ENCODE measurements at places on chromosomes 5 and 9.

GRCh38 chr9:91782708-91783214 is 167.3 kb downstream of the ROR2 start:
- DNase-seq = no peak

GRCh38 chr5:96655506-96655905 is 6.7 kb upstream of the CAST start:
- no peak for DNase-seq

- no peak for DNase-seq
These were observed 21.5 kb upstream of the RALGPS1 start for GRCh38 chr9:126893079-126893478.

DNA sequence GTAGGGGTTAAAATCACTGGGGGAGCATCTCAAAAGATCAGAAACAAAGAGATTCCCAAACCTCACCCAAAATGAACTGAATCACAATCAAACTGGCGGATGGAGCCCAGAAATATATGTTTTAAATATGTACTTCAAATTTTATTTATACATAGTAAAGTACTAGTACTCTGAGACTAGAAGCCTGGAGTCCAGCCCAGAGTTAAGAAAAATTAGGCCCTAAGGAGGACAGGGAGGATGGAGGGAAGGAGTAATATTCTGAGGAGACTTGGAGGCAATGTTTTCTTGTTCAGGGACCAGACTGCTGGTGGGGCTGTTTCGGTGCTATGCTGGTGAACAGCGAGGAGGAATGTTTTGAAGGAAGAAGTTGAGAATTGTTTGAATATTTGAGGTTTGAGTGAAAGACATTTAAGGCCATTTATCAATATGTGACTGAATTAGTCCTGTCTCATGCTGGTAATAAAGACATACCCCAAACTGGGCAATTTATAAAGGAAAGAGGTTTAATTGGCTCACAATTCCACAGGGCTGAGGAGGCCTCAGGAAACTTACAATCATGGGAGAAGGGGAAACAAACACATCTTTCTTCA is 552.4 kb upstream of the DAB2 start:
- DNase-seq = no peak

- no peak for DNase-seq
These were observed 4.0 kb downstream of the PAPPA start for GRCh38 chr9:116157436-116158138.

GRCh38 chr9:1653282-1653681 is 361.9 kb upstream of the SMARCA2 start:
- no peak for DNase-seq

- no peak for DNase-seq
These were observed 229.5 kb downstream of the AP3B1 start for GRCh38 chr5:78064941-78065472.

- DNase-seq = no peak
These were observed 59.4 kb downstream of the MINAR2 start for GRCh38 chr5:129807162-129807814.

- no peak for DNase-seq
These were observed 29.3 kb upstream of the NR3C1 start for GRCh38 chr5:143432658-143433239.

DNA sequence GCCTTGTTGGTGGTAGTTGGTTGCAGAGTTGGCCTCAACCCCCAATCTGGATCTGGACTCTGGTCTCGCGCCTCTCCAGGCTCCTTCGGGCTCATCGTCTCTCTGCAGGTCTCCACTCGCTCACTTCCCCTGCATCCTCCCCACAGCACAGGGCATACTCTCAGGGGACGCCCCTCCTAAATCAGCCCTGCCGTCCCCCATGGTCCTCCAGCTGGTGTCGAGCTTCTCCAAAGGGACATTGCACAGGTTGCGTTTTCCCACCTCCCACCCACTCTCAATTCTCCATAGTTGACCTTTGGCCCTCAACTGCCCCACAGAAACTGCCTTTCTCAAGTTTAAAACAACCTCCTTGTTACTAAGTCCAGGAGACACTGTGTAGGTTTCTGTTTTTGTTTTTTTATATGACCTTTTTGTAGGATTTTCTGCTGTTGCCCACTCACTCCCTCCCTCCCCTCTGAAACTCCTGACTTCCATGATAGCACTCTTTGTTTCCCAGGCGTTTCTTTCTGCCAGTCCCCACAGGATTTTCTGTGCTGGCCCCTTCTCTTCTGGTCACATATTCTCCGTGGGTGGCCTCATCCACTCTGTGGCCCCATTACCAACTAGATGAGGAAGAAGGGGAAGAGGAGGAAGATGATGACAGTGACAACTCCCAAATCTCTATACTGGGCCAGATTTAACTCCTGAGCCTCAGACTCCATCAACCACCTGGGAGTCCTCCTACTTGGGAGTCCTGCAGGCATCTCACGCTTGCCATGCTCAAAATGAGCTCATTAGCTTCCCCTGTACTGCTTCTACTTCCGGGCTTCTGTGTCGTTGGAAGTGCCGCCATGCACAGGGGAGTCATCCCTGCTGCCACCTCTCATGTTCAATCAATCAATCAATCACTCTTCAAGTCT is 50.3 kb downstream of the ALG2 start:
- DNase-seq = no peak

DNA sequence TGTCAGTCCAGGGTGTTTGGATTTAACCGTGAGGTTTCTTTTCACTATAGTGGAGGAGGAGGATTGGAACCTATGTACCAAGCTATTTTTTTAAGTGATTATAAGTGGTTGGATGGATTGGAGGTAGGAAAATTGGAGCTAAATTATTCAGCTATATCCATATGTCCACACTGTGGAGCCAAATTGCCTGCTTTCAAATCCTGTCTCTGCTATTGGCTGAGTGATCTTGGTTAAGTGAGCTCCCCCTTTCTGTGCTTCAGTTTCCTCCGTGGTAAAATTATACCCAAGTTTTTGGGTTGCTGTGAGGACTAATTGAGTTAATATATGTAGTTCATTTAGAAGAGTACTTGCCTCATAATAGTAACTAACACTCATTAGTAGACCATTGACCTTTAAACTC is 2.5 kb downstream of the CENPP start:
- no peak for DNase-seq

DNA sequence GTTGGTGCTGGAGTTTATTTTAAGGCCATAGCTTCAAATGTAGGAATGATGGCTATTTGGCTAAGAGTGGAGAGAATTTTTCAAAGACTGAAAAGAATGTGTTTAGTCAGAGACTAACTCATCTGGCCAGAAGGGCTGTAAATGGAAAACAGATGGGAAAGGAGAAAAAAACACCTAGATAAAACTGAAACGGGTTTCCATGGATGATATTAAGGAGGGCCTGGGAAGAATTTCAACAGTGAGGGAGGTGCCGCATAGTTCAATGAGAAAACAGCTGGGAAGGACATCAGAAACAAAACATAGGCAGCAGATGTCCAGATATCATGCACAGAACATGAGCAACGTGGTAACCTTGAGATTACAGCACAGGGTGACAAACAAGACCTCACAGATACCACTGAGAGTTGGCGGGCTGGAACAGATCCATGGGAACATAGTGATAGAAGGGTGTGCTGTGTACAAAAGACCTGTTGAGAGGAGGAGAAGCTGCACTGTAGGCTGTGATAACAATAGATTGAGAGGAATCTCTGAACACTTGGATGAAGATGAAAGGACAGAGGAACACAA is 31.2 kb upstream of the RAD23B start:
- no peak for DNase-seq

DNA sequence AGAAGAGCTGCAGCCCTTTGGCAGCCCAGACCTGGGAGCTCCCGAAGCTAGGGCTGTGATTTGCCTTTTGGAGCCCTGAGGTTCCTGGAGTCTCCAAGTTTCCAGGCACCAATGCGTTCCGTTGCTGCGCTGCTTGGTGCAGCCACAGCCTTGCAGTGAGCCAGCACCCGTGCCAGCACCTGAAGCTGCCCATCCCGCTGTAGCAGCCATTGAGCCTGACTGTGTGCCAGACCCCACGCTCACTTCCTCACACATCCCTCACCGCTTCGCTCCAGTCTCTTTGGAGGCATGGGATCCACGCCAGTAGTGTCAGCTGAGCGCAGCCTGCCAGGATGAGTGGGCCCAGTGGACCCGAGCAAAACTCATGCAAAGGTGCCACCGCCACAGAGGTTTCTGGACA is 22.5 kb upstream of the C9orf72 start:
- DNase-seq = no peak

DNA sequence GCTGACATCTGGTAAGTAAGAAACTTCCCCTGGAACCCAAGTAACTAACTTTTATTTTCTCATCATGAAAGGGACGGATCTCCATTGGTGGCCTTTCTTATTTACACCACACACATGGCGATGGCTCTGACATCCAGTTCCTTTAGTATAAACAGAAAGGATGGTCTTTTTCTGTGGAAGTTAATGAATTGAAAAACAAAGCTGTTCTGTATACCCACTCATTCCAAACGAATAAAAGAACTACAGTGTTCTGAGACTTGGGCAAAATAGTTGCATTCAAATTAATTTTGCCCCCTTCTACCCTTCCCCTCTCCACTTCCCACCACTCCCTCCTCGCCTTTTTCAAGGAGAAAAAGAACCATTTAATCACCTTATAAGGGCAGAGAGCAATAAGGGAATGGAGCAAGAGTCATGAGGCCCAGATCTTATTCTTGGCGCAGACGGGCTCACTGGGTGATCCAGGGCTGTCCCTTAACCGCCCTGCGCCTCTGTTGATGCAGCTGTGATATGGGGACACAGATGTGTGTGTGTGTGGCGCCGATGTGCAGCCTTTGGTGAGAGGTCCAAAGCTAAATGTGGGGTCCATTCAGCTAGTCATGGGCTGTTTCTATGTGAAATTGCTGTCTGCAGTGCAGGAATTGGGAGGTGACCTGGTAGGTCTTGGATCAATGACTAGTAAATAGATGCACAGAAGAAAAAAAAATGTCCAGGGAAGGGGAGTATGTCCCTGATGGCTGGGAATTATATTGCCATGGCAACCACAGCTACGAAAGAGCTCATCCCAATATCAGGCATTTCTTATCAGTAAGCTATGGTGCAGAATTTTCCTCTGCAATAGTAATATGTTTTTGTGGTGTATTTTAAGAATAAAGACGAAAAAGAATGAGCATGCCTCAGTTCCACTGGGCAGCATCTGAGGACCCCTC is 141.5 kb upstream of the ERCC6L2 start:
- DNase-seq = no peak

DNA sequence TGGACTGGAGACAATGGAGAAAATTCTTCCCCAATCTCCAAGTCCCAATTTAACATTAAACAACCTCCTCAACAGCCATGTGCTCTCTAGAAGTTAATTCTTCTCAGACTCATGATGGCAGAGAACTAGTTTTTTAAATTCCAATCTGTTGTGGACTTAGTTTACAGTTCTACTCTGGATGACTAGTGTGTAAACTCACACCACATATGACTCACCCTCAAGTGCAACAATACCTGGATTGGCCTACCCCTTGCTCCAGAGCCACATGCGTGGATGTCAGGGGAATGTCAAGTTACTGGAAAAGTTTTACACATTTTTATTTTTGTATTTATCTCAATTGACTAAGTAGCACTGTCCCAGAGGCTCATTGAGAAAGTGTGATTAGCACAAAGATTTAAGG is 136.0 kb upstream of the EFNA5 start:
- no peak for DNase-seq

- DNase-seq = no peak
These were observed 706.7 kb upstream of the PTPRD start for GRCh38 chr9:11319538-11319937.

GRCh38 chr9:114366334-114367128 is 21.3 kb downstream of the AKNA start:
- no peak for DNase-seq

- no peak for DNase-seq
These were observed 287.0 kb downstream of the GAS1 start for GRCh38 chr9:86660146-86660943.

GRCh38 chr9:99787556-99787955 is 34.1 kb upstream of the NR4A3 start:
- no peak for DNase-seq

DNA sequence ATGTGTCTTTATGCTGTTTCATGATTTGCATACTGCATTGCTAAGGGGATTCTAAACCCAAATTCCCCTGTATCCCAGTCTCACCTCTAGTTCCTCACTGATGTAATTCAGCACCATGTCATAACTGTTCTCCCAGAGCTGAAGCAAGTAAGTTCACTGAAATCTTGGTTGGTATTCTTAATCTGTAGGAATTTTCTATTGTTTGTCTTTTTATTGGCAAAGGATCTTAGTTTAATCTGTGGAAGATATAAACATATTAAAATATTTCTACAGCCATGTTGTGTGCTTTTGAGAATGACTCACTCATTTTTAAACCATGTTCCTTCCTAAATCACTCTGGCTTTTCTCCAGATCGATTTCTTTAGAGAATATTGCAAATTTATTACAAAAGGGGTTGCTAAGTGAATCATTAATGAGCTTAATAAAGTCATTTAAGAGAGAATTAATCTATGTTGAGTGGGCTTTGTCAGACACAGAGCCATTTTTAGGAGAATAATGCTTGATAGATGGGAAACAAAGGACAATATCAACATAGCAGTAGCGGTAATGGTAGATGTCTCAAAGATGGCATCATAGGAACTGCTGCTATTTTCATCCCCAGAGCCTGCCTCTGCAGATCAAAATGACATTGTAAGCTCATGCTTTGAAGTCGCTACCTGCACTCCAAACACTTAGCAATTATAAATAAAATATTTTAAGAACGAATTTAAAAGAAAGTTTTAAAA is 110.0 kb downstream of the ENC1 start:
- DNase-seq = no peak

GRCh38 chr9:8800196-8800595 is 1000.6 kb upstream of the DMAC1 start:
- DNase-seq = no peak

DNA sequence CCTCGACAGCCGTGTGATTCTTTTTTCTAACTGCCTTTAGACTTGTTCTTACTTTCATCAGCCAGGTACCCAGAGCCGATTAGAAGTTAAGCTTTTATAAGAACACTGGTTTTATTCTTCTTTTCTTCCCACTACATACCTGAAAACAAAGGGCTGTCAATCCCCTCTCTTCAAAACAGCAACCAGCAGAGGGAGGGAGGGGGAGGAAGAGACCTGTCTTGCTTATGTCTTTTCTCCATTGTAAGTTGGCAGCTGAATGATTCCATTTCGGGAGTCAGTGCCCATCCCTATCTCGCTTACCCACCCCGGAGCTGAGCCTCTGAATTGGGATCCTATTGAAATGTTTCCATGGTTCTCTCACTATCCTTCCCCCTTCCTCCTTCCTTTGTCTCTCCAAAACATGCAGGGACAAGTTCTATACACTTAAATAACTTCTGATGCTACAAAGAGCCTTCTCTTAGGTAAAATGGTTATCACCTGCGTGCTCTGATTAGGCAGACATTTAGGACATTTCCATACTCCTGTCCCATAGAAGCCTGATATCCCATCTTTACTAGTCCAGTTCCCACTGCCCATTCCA is 83.9 kb upstream of the WWC1 start:
- no peak for DNase-seq

- DNase-seq = no peak
These were observed 107.3 kb upstream of the ALDH1B1 start for GRCh38 chr9:38285236-38285635.

All from T-helper 9 cell (primary cell).